ENCODE measurements at places on chromosomes 2 and 18. TPM values are rescaled to one million over a fixed set of nuclear protein-coding genes. Genes with fewer than 3 reads are reported as not detected.

PLCL1 gene
- not detected for total RNA-seq

VAMP5 gene
- total RNA-seq: 0.16 TPM

ALPP gene
- total RNA-seq: 18.1 TPM

SS18 gene
- total RNA-seq: 44.5 TPM

GPR155 gene
- 0.11 TPM for total RNA-seq

REG1A gene
- total RNA-seq: not detected

PKDCC gene
- 21.7 TPM for total RNA-seq

STARD6 gene
- not detected for total RNA-seq

CRYGD gene
- not detected for total RNA-seq

SAG gene
- total RNA-seq: not detected

TNS1 gene
- total RNA-seq: 17.4 TPM

THSD7B gene
- not detected for total RNA-seq

CYP1B1 gene
- 4.5 TPM for total RNA-seq

SCN3A gene
- total RNA-seq: 0.02 TPM

CEP68 gene
- total RNA-seq: 12.2 TPM

TGFA gene
- 4.6 TPM for total RNA-seq

SCG2 gene
- 0.94 TPM for total RNA-seq

FAHD2B gene
- total RNA-seq: 12.2 TPM

DSG4 gene
- total RNA-seq: not detected

ALPI gene
- not detected for total RNA-seq

OTOF gene
- 0.11 TPM for total RNA-seq

RMDN2 gene
- total RNA-seq: 4.2 TPM

SH2D6 gene
- total RNA-seq: 0.96 TPM

CACNB4 gene
- total RNA-seq: 0.14 TPM

FNDC4 gene
- 4.5 TPM for total RNA-seq

GAREM1 gene
- total RNA-seq: 5.6 TPM

LYPD6B gene
- not detected for total RNA-seq

NPAS2 gene
- total RNA-seq: 83.8 TPM

G6PC2 gene
- not detected for total RNA-seq

TEKT4 gene
- total RNA-seq: not detected

All from A549 treated with AZD2906 at 1 μM for 4 hours (cell line).